ENCODE measurements at places on chromosomes 6 and 20.
A peak's percentile ranks its signal among the peaks of the same experiment; 100 is the strongest.

DNA sequence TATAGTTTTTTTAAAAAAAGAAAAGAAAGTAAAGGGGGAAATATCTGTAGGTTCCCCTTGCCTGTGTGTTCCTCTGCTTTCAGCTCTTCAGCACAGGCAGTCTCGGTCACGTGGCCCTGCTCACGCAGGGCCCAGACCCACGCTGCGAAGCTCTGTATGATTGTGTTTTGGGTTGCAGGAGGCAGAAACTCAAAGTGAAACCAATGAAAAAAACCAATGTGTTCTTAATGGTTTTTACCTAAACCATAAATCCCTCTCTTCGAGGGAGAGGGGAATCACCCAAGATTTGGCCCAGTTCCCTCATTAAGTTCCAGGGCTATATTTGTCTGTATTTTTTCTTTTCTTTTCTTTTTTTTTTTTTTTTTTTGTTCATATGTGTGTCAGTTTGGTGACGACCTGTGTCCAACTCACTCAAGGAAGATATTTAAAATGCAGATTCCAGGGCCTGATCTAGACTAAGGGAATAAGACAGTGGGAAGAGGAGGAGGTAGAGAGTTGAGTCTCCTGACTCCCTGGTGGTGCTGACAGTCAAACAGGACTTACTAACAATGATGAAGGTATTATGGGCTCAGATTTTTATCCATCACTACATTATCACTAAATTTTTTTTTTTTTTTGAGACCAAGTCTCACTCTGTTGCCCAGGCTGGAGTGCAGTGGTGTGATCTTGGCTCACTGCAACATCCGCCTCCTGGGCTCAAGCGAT lies 33.8 kb upstream of the RREB1 start:
- peak; percentile 58 for DNase-seq

- no peak for DNase-seq
Measured at GRCh38 chr20:57175397-57176010, 90.9 kb downstream of the BMP7 start.

DNA sequence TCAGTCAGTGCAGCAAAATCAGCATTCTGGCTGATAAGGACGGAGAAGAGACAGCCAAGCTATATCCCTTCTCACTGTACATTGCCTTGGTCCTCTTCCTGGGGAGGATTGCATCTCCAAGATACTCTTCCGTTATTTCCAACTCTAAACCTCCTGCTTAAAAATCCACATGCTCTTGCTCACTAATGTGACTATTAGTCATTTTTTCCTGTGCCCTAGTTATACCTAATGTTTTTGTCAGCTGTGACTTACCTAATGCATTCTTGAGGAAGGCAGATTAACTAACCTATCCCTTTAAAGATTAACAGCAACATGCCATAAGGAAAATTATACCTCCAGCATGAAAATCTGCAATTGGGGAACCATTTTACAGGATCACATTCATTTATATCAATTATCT lies 317.6 kb downstream of the BTBD9 start:
- DNase-seq, result no peak

DNA sequence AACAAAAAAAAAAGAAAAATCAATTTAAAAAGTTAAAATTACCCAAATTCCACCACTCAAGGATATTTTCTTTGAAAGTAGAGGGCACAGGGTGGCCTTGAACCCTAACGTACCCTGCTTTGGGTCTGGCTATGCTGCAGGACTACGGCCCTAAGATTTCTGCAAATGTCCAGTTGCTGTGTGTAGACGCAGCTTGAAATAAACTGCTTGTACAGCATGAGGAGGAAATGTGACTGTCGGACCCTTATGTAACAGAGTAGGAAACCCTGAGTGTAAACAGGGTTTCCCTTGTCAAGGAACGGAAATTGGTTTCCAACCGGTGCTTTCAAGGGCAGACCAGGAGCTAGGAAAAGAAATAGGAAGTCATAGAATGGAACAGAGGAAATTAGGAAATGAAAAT lies 60.7 kb upstream of the SHLD1 start:
- DNase-seq, result no peak

DNA sequence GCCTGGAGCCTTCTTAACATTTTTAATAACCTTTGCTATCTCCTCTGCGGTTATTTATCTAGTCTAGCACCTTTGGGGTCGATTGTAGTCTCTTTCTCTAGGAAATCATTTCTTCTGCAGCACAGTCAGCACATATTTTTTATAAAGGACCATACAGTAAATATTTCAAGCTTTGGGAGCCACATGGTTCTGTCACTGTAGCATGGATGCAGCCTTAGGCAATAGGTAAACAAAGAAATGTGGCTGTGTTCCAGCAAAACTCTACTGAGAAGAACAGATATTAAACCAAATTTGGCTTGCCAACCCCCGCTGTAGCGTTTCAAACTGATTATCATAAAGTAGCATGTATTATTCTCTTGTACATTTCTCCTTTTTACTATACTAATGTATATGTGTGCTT lies 95.7 kb downstream of the SLC23A2 start:
- no peak for DNase-seq

DNA sequence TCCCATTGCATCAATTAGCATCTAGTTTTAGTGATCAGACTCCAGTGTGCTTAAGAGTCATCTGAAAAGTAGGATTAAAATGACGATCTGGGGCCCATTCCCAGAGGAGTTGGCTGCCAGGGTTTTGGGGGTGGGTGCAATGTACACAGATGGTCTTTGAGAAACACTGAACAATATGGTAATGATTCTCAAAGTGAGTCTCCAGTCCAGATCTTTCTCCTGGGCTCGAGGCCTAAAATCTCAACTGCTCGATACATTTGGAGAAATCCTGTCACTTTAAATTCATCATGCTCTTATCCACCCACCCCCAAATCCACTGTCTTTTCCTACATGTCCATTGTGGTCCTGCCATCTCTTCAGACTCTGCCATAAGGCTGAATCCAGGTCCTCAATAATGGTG lies 80.7 kb upstream of the MYLIP start:
- DNase-seq, result no peak

- DNase-seq, result no peak
Measured at GRCh38 chr6:157151989-157152388, 171.3 kb downstream of the TMEM242 start.

- DNase-seq, result no peak
Measured at GRCh38 chr6:22017766-22018165, 279.1 kb downstream of the PRL start.

DNA sequence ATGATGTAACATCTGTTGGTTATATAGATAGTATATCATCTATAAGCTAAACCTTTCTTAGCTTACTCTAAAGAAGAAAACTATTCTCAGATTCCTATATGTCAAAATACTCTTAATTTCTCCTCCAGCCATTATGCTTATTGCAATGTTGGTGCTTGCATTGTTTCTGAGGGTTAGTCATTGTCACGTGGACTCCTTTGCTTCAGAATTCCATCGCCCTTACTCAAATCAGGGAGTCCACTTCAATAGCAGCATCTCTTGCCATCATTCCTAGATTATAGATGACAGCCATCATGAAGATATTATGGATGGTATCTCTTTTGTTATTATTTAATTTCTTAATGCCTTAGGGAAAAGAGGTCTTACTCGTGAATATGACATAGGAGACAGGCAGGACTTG lies 776.1 kb downstream of the TENT5A start:
- no peak for DNase-seq

GRCh38 chr6:81561731-81562130 lies 190.8 kb downstream of the TENT5A start:
- DNase-seq, result no peak

- DNase-seq, result no peak
Measured at GRCh38 chr6:355373-356208, 36.0 kb upstream of the IRF4 start.

DNA sequence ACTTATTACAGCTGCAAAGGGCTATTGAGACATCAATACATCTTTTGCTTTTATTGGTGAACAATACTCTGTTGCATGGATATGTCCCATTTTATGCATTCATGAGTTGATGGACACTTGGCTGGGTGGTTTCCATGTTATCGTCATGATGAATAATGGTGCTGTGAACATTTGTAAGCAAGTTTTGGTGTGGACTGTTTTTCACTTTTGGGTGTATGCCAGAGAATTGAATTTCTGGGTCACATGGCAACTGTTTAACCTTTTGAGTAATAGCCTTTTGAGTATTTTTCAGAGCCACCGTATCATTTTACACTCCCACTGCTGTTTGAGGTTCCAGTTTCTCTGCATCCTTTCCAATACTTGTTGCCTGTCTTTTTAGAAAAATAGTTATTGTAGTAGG lies 107.0 kb downstream of the JARID2 start:
- no peak for DNase-seq

DNA sequence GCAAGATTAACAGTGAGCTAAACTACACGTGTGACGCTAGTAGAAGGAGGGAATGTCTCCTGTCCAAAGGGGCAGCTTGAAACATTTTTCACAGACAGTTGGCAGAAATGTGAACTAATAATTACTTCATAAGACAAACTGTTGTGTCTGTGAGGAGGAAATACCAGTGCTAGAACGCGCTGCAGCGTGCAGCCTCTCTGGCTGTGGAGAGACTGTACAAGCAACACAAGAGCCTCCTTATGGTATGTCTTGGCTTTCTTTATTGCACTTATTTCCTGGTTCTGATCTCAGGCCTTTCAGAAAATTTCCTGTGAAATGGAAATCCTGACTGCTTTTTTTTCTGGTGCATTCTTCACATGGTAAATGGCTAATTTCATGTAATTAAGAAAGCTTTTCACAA lies 25.3 kb upstream of the TIAM2 start:
- no peak for DNase-seq

GRCh38 chr6:49915035-49915434 lies 48.7 kb upstream of the CRISP1 start:
- DNase-seq, result no peak

- no peak for DNase-seq
Measured at GRCh38 chr20:44123251-44123650, 63.7 kb downstream of the JPH2 start.

DNA sequence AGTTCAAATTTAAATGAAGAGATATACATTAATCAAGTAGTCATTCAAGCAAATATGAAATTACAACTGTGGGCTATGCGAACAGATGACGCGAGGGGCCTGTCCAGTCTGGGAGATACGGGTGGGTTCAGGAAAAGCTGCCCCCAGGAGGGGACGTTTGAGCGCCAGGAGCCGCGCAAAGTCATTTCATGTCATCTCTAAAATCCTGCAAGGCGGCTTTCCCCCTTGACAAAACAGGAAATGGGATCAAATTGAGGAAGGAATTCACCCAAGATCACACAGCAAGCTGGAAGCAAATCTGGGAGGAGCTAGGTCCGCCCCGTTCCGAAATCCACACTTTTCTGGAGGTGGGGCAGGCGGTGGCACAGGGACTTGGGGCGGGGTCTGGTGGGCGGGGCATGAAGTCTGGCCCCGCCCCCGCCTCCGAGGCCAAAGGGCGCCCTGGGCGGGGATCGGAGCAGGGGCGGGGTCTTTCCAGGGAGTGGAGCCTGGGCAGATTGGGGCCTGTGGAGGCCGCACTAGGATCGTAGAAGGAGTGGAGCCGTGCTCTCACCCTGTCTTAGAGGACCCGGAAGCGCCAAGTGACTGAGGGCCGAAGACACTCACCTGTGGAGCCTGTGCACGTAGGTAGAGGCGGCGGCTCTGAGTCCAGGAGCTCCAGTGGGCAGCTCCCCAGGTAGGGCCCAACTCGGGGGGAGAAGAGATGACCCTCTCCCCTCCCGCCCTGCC lies at the start of gene LPIN3:
LPIN3 (plus strand) TSS at position 495 of the 729 bp plus-strand sequence. CDS start 4,983 bp downstream, outside the sequence.
- peak; percentile 61 for DNase-seq

GRCh38 chr6:7566107-7566506 lies 23.9 kb upstream of the SNRNP48 start:
- no peak for DNase-seq

DNA sequence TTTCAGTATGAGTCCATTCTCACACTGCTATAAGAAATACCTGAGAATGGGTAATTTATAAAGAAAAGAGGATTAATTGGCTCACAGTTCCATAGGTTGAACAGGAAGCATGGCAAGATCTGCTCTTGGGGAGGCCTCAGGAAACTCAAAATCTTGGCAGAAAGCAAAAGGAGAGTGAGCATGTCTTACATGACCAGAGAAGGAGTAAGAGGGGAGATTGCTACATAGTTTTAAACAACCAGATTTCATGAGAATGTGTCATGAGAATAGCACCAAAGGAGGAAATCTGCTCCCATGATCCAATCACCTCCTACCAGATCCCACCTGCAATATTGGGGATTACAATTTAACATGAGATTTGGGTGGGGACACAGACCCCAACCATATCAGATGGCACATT lies 672.4 kb downstream of the HTR1B start:
- no peak for DNase-seq

- DNase-seq, result no peak
Measured at GRCh38 chr6:34543421-34543820, 12.7 kb downstream of the SPDEF start.

GRCh38 chr6:111533087-111533784 lies 50.2 kb upstream of the REV3L start:
- no peak for DNase-seq

GRCh38 chr6:31057426-31058003 lies 47.2 kb downstream of the MUC22 start:
- DNase-seq, result no peak

GRCh38 chr6:30819297-30819917 lies 64.9 kb upstream of the DDR1 start:
- DNase-seq, result peak; percentile 75

DNA sequence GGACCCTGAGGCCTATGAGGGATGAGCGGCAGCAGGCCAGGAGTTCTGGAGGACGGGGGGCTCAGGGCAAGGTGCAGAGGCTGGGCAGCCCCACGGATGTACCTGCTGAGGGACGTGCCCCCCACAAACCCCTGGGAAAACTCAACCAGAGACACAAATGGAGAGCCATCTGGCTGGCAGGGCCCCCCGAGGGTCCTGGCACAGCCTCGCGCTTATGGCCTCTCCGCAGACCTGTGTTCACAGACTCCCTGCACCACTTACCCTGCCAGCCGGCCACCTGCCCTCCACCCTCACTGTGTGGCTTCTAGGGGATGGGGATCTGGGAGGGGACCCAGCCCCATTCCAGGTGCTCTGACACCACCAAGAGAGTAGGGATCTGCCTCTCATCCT lies 3.4 kb upstream of the ZBTB46 start:
- DNase-seq, result no peak

DNA sequence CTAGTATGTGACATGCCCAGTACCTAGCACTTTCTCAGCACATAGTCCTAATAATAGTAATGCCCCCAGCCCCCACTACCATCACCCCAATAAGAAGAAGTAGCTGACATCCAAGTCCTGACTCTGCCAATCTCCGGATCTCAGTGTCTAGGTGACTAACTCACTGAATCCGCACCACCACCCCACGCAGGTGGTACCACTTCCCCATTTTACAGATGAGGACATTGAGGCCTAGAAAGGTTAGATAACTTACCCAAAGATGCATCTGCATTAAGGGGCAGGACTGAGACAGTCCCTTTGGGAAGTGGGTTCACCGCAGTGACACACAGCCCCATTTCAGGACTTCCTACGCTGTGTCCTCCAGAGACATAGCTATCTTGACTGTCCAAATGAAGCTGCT lies 241.2 kb downstream of the TFAP2C start:
- no peak for DNase-seq

- DNase-seq, result no peak
Measured at GRCh38 chr20:58878399-58878798, 25.9 kb downstream of the GNAS start.

GRCh38 chr6:57216235-57217101 lies 5.6 kb downstream of the RAB23 start:
- DNase-seq, result no peak

Data from stimulated activated CD4-positive, alpha-beta T cell treated with anti-CD3 and anti-CD28 coated beads, Interleukin-1b, Interleukin-23, amount 100 ng/mL, for 24 hours (primary cell).